H7 (cell line): ENCODE measurements at places on chromosomes 6 and 20. TPM values are rescaled to one million over a fixed set of nuclear protein-coding genes. Genes with fewer than 3 reads are reported as not detected.

Gene PTK6
- total RNA-seq = 0.14 and 0.30 TPM in 2 replicates

Gene ARMH2
- not detected in 2 replicates for total RNA-seq

Gene HNF4A
- 3.7 and 11.4 TPM in 2 replicates for total RNA-seq

Gene BTNL2
- not detected in 2 replicates for total RNA-seq

Gene CLIC5
- 0.45 TPM in 1 of 2 replicates, not detected in the other for total RNA-seq
